HTR-8/SVneo (cell line): ENCODE measurements at places on chromosomes 7 and 10.

DNA sequence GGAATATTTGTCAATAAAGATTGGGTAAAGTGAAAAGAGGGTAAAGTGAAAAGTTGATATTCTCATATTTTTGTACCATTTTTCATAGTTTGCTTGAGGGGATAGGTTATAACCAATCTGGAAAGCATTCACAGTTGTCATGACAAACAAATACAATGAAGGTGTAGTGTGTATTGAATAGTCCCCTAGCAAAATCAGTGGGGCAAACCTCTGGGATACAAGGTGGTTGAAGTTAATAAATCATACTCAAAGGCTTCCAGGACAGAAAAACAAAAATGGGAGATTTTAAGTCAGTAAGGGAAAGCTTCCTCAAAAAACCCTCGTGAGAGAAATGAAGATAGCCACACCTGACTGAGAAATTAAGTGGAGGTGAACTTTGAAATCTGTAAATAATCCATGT lies 39.4 kb downstream of the PHTF2 start:
- no peak for DNase-seq

DNA sequence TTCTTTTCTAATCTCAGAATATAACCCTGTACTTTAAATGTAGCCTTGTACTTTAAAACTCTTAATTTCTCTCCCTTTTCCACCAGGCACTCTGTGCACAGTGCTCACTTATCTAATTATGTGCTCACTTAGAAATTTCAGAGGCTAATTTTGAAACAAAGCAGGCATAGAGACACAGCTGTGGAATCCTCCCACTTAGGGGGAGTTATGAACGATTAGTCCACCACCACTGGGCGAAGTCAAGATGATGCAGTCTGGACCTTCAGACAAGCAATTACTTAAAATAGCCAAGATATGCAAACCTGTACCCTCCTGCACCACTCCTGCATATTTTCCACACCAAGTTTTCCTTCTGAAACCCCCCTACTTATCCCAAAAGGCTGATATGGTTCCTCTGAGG lies 143.0 kb downstream of the STK31 start:
- DNase-seq, result no peak

GRCh38 chr7:137656850-137657232 lies 189.9 kb downstream of the DGKI start:
- DNase-seq, result no peak

DNA sequence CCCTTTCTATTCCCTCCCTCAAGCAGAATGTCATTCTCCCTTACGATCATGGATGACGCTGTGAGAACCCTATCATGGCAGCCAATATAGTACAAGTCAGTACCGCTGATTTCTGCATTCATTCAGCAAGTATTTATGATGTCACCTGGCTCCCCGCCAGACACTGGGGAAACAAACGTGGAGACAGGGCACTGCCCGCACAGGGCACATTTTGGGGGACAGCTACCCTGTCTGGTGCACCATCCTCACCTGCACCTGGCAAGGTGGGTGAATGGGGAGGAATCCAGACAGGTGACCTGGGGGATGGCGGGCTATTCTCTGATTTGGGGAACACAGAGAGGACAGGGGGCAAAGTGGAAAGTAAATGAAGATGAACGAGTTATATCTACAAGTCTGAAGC lies 28.4 kb downstream of the MKI67 start:
- no peak for DNase-seq

DNA sequence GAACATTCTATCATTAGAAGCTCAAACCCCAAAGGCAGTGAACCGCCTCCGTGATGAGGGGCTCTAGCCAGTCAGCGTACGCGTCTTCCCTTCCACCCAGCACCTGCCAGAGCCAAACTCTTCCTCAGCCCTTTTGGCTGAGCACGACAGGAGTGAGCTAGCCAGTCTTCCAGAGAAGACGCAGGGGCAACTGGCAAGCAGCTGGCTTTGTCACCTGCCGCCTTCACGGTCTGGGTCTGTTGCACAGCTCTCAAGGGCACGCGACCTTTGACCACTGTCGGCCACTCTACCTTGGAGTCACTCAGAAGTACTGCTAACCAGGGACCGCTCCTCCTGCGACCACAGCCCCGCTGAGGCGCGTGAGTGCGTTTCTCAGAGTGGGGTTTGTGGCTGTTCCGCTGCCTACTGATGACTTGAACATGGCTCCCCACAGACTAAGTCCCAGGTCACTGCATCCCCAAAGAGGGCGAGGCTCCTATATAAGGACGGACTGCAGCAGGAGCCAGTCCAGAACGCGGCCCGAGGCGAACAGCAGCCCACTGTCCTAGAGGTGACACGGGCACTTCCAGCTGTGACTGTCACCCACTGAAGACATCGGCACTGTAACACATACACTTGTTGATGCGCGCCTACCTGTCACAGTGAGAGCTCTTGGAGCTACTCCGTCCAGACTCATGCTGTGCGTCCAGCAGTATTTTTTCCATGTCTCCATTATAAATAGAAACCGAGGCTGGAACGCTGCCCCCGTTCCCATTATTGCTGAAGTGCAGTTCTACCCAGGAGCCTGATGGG lies 8.4 kb downstream of the BNIP3 start:
- DNase-seq, result no peak

- no peak for DNase-seq
Measured at GRCh38 chr7:73960548-73960947, 67.4 kb upstream of the ELN start.

GRCh38 chr7:14092331-14092730 lies 102.9 kb upstream of the ETV1 start:
- DNase-seq, result no peak
